ENCODE measurements at places on chromosomes 7 and 10.

- DNase-seq: no peak
Measured at GRCh38 chr7:5354460-5355232, 69.0 kb downstream of the TNRC18 start.

DNA sequence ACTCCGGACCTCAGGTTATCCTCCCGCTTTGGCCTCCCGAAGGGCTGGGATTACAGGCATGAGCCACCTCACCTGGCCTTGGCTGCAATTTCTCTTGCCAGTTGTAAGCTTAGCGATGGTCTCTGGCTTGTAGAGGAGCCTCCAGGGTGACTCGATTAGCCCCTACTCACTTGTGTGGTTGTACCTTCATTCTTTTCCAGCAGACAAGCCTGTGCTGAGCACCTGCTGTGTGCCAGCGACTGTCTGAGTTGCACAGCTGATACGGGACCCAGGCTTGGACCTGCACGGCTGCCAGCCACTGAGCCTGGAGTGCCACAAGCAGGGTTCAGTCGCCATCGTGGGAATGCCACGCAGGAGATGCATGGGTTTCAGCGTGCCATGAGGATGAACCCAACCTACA is 42.0 kb upstream of the DNAJB6 start:
- no peak for DNase-seq

DNA sequence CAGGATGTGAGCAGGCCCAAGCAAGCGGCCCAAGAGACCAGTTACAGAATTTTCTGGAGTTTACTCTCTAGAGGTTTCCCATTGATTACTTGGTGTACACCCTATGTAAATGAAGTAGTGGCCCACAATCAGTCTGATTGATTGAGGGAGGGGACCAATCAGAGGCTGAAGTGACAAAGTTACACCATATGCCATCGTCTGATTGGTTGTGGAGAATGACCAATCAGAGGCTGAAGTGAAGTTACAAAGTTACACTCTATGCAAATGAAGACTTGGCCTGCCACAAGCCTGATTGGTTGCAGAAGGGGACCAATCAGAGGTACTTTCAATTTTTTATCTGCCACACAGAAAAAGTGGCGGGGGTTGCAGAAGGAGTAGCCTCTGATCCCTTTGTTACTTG is 83.7 kb downstream of the KIF20B start:
- DNase-seq: no peak

DNA sequence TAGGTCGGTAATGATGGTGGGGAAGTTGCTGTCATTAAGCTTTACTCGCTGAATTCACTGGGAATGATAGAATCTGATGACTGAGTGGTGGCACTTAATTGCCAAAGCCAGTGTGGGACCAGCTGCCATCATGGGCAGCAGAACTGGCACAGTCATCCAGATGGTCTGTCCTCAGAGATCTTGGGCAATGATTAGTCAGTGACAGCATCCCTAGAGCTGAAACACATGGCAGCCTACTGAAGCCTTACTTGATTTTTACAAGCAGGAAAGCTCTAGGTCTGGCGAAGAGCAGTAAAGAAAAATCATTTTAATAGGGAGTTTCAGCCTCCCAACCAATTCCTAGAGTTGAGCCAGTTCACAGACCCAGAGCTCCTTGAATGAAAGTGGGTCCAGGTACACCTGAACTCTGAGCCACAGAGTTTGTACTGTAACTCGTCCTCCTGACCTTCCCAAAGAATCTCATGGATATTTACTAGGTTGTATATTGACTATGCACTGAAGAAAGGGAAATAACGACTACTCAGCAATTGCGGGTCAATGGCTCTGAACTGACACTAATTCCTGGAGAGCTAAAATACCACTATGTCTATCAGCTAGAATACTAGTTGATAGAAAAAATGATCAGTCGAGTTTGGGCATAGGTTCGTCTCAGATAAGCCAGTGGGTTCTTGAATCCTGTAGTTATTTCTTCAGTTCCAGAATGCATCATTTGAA is 4.4 kb upstream of the ASB13 start:
- no peak for DNase-seq

- no peak for DNase-seq
Measured at GRCh38 chr10:43594944-43595589, 11.2 kb upstream of the ZNF485 start.

GRCh38 chr7:154720016-154720415 is 282.9 kb downstream of the PAXIP1 start:
- no peak for DNase-seq

GRCh38 chr10:106493751-106494150 is 670.8 kb downstream of the SORCS1 start:
- no peak for DNase-seq

- no peak for DNase-seq
Measured at GRCh38 chr10:128529225-128529624, 403.0 kb upstream of the MKI67 start.

DNA sequence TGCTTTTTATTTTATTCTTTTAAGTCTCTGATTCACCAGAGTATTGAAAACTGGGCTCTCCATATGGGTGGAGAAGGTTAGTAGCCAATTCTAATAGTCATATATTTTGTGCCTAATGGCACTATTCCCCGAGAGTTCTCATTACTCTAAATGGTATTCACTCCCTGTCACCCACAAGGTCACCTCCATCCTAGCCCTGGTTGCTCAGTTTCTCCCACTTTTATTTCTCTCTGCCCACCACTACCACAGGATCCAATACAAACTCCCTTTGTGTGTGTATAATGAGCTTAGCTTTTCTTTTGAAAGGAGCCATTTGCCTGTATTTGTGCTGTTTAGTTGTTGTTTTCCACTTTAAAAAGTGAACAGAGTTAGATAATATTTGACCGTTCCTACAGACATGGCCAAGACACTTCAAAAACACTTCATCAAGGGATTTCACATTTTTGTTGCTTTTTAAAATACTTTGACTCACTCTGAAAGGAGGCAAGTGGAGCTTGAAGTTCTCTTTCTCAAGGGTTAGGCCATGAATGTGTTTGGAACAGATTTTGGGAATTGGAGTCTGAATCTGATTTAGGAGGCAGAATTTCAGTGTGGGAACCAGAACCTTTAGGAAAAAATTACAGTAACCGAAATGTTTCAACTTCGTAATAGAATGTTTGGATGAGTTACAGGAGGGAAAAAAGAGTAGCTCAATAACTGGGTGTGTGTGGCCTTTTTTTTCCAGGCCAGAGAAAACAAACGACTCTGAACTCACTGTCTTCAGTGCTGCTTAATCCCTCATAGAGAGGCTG is 321.3 kb downstream of the BICC1 start:
- no peak for DNase-seq

DNA sequence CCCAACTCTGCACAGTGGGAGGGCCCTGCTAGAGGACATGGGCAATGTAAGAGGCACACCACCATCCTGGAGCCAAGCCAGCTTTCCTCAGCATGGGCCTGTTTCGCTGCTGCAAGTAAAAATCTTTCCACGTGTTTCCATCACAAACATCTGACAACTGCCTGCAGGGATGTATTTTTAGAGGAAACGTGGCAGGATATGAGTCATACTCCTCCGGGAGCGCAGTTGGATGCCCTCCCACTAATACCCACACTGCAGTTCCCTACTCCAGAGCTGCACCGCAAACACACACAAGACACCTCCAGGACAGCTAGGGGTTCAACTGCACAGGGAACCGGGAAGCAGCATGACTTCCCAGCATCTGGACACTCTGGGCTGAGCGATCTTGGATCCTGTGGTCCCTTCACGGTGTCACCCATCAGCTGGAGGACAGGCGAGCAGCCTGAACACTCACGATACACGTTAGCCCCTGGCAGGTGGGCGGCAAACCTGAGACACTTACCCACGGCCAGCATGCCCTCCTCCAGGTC is 26.1 kb downstream of the PLAC9 start:
- DNase-seq: no peak

DNA sequence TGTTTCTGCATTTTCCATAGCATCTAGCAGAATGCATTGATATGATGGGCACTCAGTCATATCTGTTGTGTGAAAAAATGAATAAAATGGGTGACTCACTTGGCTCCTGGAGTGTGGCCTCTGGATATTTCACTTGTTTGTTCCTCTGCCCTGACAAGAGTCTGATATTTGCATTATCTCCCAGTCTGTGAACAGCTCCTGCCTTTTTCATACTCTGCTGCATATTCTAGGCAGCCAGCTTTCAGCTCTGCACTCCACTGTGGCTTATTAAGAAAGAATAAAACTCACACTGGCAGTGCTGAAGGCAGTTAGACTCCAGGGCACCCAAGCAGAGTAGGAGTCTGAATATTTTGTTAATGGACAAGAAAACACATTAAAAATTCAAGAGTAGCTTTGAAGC is 623.9 kb downstream of the SORCS1 start:
- DNase-seq: no peak

- no peak for DNase-seq
Measured at GRCh38 chr7:578386-578785, 58.7 kb upstream of the PDGFA start.

GRCh38 chr7:84682543-84682942 is 488.0 kb upstream of the SEMA3A start:
- no peak for DNase-seq

- DNase-seq: no peak
Measured at GRCh38 chr10:120012131-120012400, 119.5 kb downstream of the SEC23IP start.

- no peak for DNase-seq
Measured at GRCh38 chr10:17064435-17064834, 65.2 kb downstream of the CUBN start.

GRCh38 chr10:130456616-130457015 is 320.4 kb downstream of the GLRX3 start:
- DNase-seq: no peak

- no peak for DNase-seq
Measured at GRCh38 chr10:116132780-116133399, 140.1 kb downstream of the GFRA1 start.

GRCh38 chr10:1361411-1362105 is 305.4 kb downstream of the WDR37 start:
- DNase-seq: no peak

- DNase-seq: no peak
Measured at GRCh38 chr7:37440738-37441385, 7.8 kb downstream of the ELMO1 start.

- DNase-seq: no peak
Measured at GRCh38 chr10:86650151-86650550, 4.2 kb upstream of the OPN4 start.

DNA sequence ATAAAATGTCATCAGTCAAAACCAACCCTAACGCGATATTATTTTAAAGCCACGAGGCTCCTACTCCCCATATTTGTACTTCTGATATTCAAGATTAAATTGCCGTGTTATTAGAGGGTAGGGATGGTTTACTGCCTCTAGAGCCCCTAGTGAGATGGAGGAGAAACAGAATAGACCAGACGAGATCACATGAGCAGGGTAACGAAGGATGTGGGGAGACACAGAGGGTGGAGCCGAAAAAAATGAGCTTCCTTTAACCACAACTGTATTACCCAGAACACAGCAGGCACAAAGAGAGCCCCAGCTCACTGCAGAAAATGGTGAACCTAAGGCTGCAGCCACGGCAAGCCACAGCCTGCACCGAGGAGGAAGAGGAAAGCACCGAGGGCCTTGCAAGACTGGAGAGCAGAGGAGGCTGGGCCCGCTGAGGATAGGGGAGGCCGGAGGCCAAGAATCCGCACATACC is 14.3 kb downstream of the ZC3HAV1 start:
- DNase-seq: peak; percentile 72

GRCh38 chr10:48655411-48656240 is 29.0 kb upstream of the WDFY4 start:
- no peak for DNase-seq

DNA sequence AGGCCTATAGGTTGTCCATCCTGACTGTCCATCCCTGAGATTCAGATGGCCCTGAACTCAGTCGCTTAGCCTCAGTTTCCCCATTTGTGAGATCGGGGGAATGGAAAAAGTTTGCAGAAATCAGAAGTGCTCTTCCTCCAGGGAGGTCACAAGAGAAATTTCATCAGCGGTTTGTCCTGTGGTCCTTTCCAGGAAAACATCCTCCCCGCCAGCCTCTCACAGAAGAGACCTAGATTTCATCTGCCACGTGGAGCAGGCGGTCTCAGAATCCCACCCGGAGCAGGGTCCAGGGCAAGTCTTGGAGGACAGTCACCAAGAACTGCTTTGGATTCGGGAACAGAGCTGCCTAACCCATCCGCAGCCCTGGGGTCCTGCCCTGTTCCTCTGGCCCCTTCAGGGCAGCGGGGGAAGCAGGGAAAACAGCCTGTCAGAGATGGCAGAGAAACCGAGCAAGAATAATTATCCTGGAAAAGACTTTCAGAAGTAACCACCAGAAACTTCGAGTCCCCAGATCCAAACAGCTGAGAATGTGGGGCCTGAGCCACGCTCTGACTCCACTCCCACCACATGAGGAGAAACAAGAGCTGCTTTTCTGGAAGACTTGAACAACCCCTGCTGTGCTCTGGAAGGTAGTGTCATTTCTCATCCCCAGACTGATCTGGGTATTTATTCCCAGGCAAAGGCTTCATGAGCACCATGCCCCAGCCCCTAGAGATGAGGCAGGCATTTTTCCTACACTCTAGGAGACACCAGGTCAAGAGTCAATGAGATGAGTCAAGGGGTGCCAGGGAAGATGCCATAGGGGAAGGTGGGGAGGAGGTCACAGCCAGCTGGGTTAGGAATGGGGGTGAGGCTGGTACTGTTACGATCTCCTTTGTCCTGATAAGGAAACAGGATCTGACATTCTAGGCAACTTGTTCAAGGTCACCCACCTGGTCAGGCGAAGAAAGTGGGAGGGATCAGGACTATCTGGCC is 1.1 kb upstream of the TNS3 start:
- no peak for DNase-seq
